ENCODE measurements at places on chromosomes 7 and 10.

GRCh38 chr7:36130236-36130945 is 22.7 kb upstream of the EEPD1 start:
- no peak for DNase-seq

DNA sequence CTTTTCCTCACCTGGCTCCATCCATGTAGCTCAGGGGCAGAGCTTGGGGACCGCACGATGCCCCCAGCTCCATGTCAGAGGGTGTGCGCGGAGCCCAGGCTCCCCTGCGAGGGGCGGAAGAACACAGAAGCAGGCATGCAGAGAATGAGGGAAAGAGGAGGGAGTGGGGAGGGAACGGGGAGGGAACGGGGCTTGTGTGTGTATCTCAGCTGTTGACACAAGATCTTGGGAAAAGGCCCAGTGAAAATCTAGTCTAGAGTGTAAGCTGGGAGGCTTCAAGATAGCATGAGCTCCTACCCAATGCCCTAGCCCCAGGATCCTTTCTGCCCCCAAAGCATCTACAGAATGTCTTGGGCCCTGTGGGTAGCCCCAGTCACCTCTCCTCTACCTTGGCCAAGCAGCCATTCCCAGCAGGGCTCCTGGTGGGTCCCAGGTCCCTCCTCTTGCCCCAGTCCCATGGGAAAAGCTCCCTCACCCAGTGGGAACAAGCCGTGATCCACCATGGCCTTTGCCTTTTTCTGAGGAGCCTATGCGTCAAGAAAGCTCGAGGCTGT is 25.1 kb upstream of the NDST2 start:
- no peak for DNase-seq

DNA sequence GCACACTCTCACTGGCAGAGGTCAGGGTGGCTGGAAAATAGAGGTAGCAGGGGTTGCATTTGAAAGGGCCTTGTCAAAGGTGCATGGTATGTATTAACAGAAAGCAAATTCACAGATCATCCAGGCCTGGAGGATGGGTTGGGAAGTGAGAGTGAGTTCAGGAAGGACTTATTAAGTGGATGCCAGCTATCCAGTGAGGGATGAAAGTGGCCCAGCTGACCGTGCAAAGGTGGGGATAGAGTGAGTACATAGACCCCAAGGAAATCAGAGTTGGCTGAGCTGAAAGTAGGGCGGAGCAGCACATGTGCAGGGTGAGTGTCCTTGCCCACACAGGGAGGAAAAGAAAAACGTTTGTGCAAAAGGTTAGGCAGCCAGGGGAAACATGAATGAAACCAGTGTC is 58.1 kb downstream of the HECW1 start:
- no peak for DNase-seq

DNA sequence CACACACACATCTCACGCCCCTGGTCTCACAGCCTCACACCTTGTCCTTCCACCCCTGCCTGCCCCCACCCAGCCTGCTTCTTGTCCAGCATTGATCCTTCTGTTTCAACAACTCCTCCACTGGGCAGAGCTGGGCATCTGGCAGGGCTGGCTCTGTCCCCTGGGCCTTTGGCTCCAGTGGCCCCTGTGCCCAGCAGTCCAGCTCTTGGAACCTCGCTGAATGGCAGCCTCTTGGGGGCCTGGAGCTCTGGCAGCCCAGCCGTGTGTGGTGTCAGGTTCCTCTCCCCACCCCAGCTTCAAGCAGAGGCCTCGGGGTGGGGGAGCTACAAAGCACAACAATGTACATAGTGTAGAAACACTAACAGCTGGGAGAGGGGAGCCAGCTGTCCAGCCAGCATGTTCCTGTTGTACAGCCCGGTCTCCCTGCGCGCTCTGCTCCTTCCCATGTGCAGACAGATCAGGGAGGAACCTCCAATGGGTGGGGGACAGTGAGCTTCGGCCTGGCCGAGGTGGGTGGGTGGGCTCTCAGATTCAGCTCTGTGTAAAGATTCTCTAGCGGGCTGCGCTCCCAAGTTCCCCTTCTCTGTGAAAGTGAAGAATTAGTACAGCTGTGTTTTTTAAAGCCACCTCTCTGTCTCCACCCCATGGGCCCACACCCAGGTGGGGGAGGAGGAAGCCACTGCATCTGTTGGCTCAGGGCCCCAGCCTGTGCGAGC is 19.4 kb downstream of the ZMIZ2 start:
- DNase-seq, result peak; percentile 26
